ENCODE measurements at places on chromosomes 5 and 9.

DNA sequence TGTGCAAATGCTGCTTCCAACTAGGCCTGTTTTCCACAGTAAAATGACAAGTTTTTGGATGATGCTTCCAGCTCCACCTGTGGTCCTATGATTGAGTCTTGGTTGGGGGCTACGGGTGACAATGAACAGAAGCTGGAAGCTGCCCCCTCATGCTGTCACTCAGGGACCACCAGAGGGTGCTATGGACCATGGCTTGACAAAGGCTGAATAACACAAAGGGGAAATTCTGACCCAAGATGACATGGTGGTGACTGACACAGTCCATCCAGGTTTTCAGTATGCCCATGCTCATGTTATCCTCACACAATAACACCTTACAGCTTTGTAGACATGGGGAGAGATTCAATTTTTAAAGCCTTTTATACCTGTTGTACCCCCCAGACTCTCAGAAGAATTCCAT lies 23.9 kb upstream of the SAP30L start:
- DNase-seq, result no peak

DNA sequence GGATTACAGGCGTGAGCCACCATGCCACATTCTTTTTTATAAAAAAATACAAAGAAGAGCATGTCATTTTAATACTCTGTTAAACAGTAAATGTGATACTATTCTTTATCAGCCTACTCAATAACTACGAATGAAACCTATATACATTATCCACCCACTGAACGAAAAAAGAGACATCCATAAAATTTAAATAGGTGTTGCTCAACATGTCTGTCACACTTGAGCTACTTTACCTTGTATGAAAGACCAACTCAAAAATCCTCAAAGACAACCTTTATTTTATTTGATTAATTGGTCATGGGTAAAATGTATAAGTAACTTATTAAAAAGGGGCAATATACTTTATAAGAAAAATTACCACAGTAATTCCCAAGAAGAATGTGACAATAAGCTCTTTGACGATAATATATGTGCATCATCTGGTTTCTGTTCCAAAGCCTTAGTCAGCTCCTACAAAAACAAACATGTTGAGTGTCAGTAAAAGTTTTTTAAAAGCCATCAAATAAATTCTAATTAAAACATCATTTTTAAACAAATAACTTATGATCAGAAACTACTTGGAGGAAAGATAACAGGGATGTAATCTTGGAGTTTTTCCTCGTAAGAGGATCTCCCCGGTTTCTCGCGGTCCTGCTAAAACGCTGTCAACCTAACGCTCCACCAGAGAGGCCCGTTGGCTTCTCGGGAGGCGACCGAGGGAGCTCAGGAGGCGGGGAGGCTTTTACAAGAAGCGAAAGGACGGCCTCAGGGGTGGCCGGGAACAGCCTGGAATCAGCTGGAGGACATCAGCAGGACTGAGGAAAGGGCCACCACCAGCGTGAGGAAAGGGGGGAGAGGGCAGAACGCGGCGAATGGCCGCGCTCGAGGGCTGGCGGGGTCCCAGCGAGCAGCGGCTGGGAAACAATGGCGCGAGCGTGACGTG lies 13.5 kb upstream of the ANKRD18B start:
- peak; percentile 44 for DNase-seq

DNA sequence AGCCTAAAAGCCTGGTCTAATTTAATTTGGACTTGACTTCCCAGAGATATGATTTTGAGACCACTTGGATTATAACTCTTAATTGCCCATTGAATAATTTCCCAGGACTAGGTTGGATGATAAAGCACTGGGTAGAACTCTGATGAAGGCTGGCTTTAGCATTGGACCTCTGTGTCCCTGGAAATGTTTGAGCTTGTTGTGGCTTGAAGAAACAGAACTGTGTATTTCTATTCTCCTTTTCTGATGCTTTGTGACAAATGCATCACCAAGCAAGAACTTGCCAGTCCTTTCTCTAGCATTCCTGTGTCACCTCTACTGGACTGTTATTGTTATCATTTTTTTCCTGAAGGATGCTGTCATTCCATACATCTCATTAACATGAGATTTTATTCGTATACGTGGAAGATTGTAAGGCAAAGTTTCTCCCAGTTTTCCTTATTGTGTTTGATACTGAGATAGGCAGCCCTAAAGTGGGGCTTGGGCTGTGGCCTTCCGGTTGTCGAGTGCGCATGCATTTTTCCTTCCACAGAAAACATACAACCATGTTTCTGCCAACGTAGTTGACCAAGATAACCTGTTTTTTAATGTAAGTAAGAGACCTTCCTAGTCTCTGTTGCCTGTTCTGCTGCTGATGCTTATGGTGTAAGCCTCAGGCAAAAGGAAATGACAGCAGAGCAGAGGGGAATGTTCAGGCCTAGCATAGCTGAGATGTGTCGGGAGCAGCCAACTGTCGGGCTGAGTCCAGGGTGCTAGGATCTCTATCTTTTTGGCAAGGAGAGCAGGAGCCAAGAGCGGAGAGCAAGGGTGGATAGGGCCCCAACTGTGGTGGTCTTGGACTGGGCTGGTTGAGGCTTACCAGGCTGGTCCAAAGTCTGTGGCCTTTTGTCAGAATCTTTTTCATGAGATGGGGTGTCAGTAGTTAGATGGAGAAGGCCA lies 2.3 kb downstream of the NTRK2 start:
- peak; percentile 28 for DNase-seq

GRCh38 chr5:153147891-153148623 lies 342.4 kb upstream of the GRIA1 start:
- DNase-seq, result no peak

DNA sequence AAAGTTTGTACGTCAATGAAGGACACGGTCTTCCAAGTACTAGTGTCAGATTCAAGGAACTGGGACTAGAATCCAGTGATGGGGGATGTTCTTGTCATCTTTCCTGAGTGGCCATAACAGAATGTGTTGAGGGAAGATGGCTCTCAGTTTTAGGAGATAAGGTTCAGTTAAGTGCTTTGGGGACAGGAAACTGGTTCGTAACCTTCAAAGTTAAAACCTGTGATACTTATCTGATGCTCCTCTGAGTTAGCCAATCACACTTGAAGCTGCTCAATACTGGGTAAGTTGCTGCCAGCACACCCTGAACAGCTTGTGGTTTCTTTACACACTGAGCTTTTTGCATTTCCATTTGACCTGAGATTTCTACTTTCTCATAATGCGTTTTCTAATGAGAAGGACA lies 64.4 kb downstream of the PIK3R1 start:
- no peak for DNase-seq

- DNase-seq, result no peak
Observed at GRCh38 chr5:10789726-10790125, 28.7 kb upstream of the DAP start.

GRCh38 chr9:133429641-133430161 lies 7.5 kb downstream of the ADAMTS13 start:
- DNase-seq, result peak; percentile 58

GRCh38 chr5:83922699-83923098 lies 202.0 kb upstream of the HAPLN1 start:
- no peak for DNase-seq

GRCh38 chr5:173012882-173013281 lies 29.3 kb downstream of the ATP6V0E1 start:
- no peak for DNase-seq

DNA sequence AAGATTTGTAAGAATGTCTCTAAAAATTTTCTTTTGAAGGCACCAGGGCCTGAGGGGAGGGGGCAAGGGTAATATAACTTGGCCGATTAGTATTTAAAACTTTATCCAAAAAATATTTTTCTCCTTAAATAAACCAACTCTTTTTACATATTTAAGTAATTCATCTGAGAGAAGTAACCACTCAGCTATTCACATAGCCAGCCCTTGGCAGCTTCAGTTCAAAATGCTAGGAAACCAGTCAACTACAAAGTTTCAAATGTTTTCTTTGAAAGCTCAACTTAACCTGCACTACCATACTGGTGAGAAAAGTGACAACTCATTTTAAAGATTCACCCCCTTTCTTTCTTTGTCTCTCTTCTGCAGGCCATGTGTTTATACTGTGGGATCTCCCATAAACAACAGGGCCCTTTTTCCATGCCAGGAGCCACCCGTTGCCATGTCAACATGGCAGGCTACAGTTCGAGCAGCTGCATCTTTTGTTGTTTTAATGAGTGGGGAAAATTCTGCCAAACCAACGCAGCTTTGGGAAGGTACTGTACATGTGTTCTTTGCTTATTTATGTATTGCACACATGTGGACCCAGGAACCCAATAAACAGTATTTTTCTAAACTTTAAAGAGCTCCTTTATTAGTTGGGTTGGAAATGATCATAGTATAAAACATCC lies 46.3 kb downstream of the AOPEP start:
- DNase-seq, result peak; percentile 21

DNA sequence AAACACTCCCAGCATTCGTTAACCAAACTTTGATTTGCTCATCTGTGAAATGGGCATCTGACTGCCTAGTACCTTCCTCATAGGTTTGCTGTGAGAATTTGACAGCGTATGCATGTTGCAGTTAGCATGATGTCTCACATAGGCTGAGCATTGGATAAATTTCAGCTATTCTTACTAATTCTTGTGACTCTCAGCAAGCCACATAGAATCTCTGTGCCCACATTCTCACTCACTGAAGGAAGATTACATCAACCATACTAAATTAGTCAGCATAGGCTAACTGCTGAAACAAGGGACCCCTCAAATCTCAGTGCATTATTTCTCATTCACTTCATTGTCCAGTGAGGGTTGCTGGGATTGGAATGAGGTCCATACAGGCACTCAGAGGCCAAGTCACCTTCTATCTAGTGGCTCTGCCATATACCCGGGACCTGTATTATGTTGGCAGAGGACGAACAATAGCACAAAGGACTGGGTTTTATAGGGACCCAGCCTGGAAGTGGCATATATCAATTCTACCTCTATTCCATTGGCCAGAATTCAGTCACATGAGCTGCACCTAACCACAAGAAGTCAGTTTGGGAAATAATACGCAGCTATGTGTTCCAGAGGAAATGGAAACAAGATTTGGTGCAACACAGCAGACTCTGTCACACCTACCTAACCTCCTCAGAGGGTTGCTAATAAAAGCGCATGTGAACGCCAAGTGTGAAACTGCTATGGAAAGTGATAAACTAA lies 4.2 kb upstream of the PTGER4 start:
- no peak for DNase-seq

GRCh38 chr5:34854459-34855174 lies 15.7 kb downstream of the TTC23L start:
- DNase-seq, result no peak

DNA sequence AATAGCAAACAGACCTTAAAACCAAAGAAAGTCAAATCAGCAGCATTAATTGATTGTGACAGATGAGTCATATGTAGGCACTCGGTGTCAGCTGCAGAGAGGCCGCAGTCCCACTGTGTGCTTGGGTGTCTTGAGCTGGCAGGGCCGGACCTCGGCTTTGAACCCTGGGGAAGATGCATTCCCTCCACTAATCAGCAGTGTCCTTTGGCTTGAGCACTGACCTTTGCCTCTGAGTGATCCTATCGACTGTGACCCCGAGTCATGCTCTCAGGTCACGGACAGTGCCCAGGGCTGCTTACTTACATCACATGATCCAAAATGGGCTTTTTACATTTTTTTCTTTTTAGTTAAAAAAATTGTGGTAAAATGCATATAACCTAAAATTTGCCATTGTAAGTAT lies 188.7 kb downstream of the GADD45G start:
- DNase-seq, result no peak

GRCh38 chr5:133393776-133394476 lies 218.4 kb downstream of the FSTL4 start:
- no peak for DNase-seq

GRCh38 chr9:18980189-18980588 lies 52.8 kb downstream of the SAXO1 start:
- DNase-seq, result no peak

- DNase-seq, result no peak
Observed at GRCh38 chr9:76486151-76486550, 27.2 kb downstream of the GCNT1 start.

DNA sequence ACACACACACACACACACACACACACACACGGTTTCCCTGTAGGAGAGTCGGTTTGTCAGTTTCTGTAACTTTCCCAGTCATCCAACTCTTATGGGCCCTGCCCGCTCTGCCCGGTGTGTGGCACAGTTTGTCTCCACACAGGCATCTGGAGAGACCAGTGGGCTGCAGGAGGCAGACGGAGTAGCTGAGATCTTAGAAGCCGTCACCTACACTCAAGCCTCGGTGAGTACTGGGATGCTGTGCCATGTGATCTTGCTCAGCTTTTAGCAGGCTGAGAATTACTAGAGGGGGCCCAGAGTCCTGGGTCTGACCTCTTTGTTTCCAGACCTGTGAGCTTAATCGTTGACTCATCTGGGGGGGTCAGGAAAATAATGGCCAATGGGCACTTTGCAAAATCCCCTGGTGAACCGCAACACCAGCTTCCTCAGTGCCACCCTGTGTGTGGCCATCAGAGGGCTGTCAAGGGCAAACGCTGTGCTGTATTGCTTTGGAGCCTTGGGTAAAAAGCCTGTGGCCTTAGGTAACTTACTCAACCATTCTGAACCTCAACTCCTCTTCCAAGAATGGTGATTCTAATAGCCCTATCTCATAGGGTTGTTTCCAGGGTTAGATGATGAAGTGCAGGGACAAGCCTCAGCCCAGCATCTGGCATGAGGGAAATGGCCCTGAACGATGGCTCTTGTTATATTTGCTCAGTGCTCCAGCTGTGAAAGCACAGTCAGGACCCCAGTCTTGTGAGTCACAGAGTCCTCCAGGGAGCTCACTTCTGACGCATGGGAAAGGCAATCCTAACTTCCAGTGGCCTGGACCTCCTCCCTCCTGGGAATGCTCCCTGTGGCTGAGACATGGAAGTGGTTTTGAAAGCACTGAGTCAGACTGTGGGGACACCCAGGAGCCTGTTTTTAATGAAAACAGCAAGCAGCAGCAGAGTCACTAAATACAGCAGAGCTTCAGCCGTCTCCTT lies 45.6 kb downstream of the COL15A1 start:
- DNase-seq, result no peak

- DNase-seq, result no peak
Observed at GRCh38 chr9:92324431-92324830, 719 bp downstream of the NOL8 start.

DNA sequence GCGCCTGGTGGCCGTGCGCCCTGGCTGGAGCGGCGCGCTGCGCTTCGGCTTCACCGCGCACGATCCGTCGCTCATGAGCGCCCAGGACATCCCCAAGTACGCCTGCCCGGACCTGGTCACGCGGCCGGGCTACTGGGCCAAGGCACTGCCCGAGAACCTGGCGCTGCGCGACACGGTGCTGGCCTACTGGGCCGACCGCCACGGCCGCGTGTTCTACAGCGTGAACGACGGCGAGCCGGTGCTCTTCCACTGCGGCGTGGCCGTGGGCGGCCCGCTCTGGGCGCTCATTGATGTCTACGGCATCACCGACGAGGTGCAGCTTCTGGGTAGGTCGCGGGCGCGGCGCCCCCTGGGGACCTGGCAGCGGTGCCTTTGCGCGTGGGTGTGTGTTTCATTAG lies 28.9 kb downstream of the NEURL1B start:
- no peak for DNase-seq

Data from frontal cortex (tissue), 4 donors.